ENCODE measurements at places on chromosomes 6 and 20. TPM values are rescaled to one million over a fixed set of nuclear protein-coding genes. Genes with fewer than 3 reads are reported as not detected.

- no peak overlapping the region for H3K27ac ChIP-seq
- DNase-seq: peak; percentile 13
- H3K4me3 ChIP-seq: no peak overlapping the region
- no peaks in the 10 kb centered on the region for H3K27me3 ChIP-seq
- no peaks in the 10 kb centered on the region for H3K36me3 ChIP-seq
These were observed 179.0 kb upstream of the MMS22L start for GRCh38 chr6:97462031-97462430.

GRCh38 chr6:149855040-149855654, 9.0 kb downstream of the LRP11 start:
- peak overlapping the region; percentile 98 for H3K27ac ChIP-seq
- H3K27me3 ChIP-seq: no peaks in the 10 kb centered on the region
- peak; percentile 90 for DNase-seq
- H3K4me1 ChIP-seq: peaks cover 50% of the 10 kb centered on the region
- H3K36me3 ChIP-seq: no peaks in the 10 kb centered on the region
- peak overlapping the region; percentile 68 for H3K4me3 ChIP-seq

DNA sequence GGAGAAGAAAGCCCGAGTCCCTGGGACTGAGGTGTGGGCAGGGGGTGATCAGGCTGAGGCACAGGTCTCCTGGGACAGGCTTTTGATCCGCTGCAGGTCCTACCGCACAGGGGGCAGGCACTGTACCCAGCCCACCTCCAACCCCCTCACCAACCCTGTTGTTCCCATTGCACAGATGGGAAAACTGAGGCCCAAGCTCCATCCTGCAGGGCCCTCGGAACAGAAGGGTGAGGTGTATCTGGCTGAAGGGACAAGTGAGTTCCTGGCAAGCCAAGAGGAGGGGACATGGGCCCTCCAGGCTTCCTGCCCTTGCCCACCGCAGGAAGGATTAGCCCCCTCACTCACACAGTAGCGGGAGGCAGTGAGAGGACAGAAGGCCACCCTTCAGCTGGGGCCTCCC, 16.5 kb upstream of the SPDEF start:
- no peak overlapping the region for H3K4me3 ChIP-seq
- H3K36me3 ChIP-seq: no peaks in the 10 kb centered on the region
- DNase-seq: no peak

DNA sequence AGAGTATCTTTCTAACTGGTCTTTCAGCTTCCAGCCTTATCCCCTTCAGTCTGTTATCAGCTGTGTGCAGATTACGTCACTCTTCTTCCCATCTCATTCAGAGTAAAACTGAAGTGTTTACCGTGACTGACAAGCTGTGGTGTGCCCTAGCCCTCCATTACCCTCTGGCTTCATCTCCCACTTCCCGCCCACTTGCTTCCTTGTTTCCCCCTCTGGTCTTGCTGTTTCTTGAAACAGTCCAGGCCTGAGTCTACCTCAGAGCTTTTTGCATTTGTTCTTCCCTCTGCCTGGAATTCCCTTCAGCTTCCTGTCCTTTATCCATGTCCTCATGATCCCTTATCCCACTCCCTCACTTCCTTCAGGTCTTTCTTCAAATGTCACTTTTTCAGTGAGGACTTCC, 66.9 kb downstream of the CARMIL1 start:
- no peaks in the 10 kb centered on the region for H3K4me1 ChIP-seq
- no peak overlapping the region for H3K27ac ChIP-seq
- no peaks in the 10 kb centered on the region for H3K36me3 ChIP-seq
- H3K4me3 ChIP-seq: no peak overlapping the region

- H3K4me1 ChIP-seq: no peaks in the 10 kb centered on the region
- DNase-seq: no peak
- H3K36me3 ChIP-seq: no peaks in the 10 kb centered on the region
- no peak overlapping the region for H3K4me3 ChIP-seq
- H3K27me3 ChIP-seq: no peaks in the 10 kb centered on the region
- H3K27ac ChIP-seq: no peak overlapping the region
These were observed 91.7 kb upstream of the MAP3K4 start for GRCh38 chr6:160899671-160900430.

- no peaks in the 10 kb centered on the region for H3K27me3 ChIP-seq
- no peaks in the 10 kb centered on the region for H3K4me1 ChIP-seq
- no peak for DNase-seq
- no peaks in the 10 kb centered on the region for H3K36me3 ChIP-seq
These were observed 46.1 kb downstream of the FKBP5 start for GRCh38 chr6:35642471-35643161.

- no peaks in the 10 kb centered on the region for H3K27me3 ChIP-seq
- H3K4me1 ChIP-seq: no peaks in the 10 kb centered on the region
- no peak for DNase-seq
These were observed 27.6 kb downstream of the PRKN start for GRCh38 chr6:162699961-162700360.

DNA sequence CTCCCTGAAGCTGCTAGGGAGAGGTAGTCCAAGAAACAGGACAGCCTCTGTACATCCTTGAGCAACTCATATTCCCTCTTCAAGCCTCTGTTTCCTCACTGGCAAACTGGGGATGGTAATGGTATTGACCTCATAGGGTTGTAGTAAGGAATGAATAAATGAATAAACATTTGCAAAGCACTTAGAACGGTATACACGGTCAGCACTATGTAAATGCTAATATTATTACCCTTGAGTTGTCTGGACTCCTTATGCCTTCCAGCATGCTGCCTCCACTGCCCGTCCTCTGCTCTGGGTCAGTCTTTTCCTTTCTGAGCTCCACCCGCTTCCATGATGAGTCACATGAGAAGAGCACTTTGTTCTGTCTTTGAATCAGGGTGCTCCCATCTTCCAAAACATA, 50.6 kb downstream of the KHDC1L start:
- H3K27me3 ChIP-seq: no peaks in the 10 kb centered on the region
- H3K27ac ChIP-seq: no peak overlapping the region
- H3K4me3 ChIP-seq: no peak overlapping the region
- DNase-seq: no peak

- H3K36me3 ChIP-seq: no peaks in the 10 kb centered on the region
- DNase-seq: no peak
- no peaks in the 10 kb centered on the region for H3K4me1 ChIP-seq
- no peak overlapping the region for H3K4me3 ChIP-seq
- no peaks in the 10 kb centered on the region for H3K27me3 ChIP-seq
These were observed 287.5 kb downstream of the LRFN2 start for GRCh38 chr6:40299681-40300080.

DNA sequence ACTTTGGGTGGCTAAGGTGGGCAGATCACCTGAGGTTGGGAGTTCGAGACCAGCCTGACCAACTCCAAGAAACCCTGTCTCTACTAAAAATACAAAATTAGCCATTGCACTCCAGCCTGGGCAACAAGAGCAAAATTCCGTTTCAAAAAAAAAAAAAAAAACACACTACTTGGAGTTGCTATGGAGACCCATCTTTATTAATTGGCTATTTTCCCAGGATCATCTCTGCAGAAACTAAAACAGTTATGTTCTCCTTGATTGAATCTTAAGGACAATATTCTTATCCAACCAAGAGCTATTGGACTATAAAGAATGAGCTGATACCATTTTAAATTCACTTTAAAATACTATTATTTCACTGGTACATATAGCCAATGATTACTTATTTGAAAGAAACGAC, 14.7 kb downstream of the AKIRIN2 start:
- no peaks in the 10 kb centered on the region for H3K27me3 ChIP-seq
- peaks cover 5% of the 10 kb centered on the region for H3K4me1 ChIP-seq
- DNase-seq: no peak
- peaks cover 6% of the 10 kb centered on the region for H3K36me3 ChIP-seq

DNA sequence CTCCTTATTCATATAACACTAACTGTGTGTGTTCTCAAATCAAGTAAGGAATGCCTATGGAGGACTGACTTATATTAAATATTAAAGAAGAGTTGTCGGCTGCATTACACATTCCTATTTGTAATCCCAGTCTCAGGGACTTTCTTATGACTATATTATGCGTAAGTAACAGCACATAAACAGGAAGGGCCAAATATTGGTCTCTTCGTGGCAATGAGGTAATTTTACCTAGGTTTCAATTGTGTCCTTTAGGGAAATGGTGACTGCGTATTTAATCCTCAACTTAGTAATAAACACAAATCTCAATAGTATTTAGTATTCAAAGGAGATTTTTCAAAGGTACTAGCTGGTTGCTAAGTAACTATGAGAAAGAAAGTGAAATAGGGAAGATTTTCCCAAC, 22.8 kb upstream of the EPM2A start:
- no peak overlapping the region for H3K4me3 ChIP-seq
- H3K27me3 ChIP-seq: no peaks in the 10 kb centered on the region
- no peaks in the 10 kb centered on the region for H3K4me1 ChIP-seq
- no peak overlapping the region for H3K27ac ChIP-seq
- H3K36me3 ChIP-seq: no peaks in the 10 kb centered on the region
- no peak for DNase-seq

Gene RHAG
- total RNA-seq: not detected

Gene DDX43
- total RNA-seq: not detected

Gene SIRPA
- total RNA-seq: 35.5 TPM

Gene JAG1
- 278 TPM for total RNA-seq

Gene CST7
- total RNA-seq: 0.25 TPM

Data from astrocyte (in vitro differentiated cells and primary cell).